HuH-7.5 (cell line): ENCODE measurements at places on chromosomes 11 and 22.

GRCh38 chr11:85718126-85718943 lies 32.3 kb upstream of the CCDC89 start:
- no peak for DNase-seq

GRCh38 chr11:114166897-114167323 lies 107.4 kb downstream of the ZBTB16 start:
- no peak for DNase-seq

GRCh38 chr11:47863898-47864430 lies 15.8 kb upstream of the NUP160 start:
- DNase-seq = no peak

DNA sequence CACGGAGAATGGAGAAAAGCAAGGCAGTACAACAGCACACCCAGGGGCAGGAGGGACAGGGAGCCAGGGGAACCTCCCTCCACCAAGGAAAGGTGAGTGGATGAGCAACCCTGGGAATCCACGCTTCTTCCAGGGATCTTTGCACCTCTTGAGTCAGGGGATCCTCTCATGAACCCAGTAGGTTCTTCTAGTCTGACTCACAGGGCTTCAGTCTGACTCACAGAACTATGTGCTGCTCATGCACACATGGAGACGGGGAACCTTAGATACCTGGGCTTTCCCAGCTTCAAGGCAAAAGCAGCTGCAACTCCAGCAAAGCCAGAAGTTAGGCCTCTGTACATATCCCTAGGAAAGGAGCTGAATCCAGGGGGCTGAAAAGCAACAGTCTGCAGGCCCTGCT lies 1021.4 kb upstream of the TENM4 start:
- no peak for DNase-seq

DNA sequence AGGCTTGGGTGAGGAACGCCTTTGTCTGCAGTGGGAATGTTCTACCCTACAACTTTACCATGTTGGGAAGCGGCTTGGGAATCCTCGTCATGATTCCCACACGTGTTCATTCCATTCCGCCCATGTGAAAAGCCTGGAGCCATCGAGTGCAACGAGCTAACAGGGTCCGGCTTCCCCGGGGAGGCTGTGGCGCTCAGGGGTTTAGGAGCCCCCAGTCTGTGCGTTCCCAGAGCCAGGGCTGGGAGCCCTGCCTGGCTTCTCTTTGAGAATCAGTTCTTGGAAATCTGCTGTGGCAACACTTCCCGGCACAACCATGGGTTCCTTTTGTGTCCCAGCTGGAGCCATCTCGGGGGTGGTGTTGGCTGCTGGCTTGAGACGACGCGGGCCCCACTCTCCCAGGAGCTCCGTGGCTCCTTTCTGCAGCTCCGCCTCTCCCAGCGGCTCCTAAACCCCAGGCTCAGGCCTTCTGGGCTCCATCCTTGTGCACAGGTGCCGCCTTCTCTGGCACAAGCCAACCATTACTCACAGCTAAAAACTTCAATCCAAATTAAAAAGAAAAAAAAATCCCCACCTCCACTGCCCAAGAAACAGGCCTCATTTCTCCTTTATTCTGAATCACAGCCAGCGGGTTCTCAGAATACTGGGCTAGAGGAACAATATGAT lies 18.7 kb upstream of the PPFIA1 start:
- no peak for DNase-seq

- no peak for DNase-seq
Measured at GRCh38 chr11:34793666-34794065, 122.5 kb downstream of the APIP start.

GRCh38 chr11:2934021-2934550 lies 4.9 kb upstream of the PHLDA2 start:
- DNase-seq = no peak

DNA sequence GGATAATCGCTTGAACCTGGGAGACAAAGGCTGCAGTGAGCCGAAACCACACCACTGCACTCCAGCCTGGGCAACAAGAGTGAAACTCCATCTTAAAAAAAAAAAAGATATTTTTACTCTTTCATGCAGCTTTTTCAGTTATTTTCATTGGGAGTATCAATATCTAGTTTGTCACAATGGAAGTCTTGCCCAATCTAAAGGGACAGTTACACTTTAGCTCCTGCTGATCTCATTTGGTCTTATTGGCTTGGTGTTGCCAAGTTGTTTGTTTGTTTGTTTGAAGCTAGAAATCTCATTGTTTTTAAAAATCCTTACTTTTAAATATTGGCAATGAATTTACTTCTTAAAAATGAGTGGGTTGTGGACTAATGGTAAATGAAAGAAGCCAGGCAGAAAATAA lies 24.7 kb downstream of the CEP295 start:
- DNase-seq = no peak

DNA sequence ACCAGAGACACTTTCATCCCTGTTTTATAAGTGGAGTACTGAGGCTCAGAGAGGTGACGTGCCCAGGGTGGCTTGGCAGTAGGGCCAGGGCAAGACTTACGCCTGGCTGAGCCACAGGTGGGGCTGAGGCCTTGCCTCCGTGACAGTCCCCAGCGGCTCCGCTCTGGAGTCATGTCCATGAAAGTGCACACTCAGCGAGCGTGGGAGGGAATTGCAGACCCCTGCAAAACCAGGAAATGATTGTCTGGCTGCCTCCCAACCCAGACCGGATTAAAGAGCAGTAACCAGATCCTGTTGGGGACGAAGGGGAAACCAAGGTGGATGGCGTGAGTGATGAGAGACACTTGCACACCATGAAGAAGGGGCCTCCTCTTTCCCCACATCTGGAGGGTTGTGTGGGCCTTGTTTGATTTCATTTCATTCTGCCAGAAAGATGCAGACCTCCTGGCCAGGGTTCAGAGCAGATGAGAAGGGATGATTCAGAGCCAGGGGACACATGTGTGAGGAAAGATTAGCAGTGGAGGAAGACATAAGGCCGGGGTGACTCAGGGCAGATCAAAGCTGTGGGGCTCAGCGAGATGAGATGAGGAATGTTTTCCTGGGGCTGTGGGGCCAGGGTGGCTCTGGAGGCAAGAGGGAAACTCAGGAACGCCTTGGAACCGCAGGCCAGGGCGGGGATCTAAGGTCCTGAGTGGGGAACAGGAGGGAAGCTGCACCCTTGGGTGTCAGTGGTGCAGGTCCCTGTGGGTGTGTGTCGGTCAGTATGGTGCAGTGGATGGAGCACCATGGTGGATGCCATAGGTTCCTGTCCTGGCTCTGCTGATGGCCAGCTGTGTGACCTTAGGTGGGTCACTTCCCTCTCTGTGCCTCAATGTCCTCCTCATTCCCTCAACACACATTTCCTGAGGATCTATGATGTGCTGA lies 29.9 kb upstream of the LRRC32 start:
- no peak for DNase-seq

DNA sequence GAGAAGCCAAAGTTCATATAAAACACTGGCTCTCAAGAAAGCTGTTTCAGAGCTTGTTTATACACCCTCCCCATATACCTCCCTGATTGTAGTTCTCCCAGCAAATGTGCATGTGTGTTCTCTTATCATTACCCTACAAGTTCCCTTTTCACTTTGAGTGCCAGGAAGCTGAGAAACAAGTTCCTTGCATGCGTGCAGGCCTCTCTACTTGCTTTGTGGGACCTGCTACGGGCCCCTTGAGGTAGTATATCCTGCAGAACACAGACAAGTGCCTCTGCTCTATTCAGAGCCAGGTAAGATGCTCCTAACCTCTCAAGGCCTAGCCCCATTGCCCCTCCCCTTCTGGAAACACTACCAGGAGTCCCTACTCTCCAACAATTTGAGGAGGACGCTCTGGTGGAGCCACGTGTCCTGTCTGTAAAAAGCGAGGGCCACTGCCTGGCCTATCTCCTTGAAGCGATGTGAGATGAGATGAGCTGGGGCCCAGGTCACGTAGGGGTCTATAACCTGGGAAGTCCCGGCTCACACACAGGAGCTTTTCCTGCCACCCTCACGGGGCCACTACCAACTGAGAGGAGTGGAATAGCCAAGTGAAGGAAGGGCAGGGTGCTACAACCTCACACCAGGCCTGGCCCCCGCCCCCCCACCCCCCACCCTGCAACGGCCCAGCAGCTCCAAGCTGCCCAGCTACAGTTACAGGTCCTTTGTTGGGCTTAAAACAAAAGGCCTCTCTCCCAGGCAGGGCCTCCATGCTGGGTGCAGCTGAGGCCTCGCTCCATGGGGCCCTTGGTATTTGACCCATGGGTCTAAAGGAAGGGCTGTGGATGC lies 2.6 kb upstream of the ATP5MGL start:
- DNase-seq = no peak

DNA sequence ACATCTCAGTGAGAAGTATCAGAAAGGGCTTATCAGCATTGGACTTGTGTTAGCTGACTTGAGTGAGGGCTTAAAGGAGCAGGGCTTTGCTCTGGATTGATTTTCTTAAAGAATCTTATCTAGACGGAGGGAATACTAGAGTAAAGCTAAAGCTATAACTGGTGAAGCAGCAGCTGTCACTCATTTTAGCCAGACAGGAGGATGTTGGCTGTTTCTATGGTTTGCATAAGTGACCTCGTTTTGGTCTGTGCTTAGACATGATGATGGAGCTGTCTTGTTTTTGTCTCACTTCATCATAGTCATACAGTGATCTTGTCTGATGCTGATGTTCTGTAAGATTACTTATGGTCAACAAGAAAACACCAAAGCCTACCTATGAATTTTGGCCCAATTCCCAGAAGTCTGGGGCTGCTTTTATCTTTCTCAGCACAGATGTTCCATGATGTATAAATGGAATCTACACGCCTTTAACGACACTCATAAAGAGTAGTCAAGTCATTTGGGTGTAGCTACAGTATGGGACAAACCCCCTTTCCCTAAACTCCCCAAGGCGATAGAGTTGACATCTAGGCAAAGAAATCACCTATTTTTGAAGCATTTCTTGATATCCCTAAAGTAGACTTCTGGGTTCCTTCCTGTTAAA lies 77.5 kb upstream of the UCP3 start:
- DNase-seq = no peak

- DNase-seq = no peak
Measured at GRCh38 chr11:18853086-18853720, 61.6 kb upstream of the PTPN5 start.

GRCh38 chr11:2649400-2649799 lies 50.4 kb downstream of the KCNQ1OT1 start:
- DNase-seq = no peak

DNA sequence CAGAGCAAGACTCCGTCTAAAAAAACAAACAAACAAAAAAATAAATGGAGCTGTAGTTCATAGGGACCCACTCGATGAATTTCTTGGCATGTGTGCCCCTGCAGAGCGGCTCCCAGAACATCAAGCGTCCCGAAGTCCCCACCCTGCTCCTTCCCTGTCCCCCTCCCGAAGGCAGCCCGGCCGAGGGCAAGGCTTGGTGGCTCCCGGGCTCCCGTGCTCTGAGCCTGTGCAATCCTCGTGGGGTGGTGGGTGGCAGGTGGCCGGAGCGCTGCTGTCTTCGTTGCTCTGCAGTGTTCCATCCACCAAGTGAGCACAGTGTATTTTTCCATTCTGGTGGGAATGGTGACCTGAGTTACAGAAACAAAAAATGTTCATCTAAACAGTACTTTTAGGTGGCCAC lies 33.5 kb upstream of the GAL start:
- no peak for DNase-seq

- no peak for DNase-seq
Measured at GRCh38 chr11:41431784-41432183, 27.7 kb downstream of the LRRC4C start.

GRCh38 chr11:1368216-1368615 lies 21.5 kb upstream of the BRSK2 start:
- DNase-seq = no peak

DNA sequence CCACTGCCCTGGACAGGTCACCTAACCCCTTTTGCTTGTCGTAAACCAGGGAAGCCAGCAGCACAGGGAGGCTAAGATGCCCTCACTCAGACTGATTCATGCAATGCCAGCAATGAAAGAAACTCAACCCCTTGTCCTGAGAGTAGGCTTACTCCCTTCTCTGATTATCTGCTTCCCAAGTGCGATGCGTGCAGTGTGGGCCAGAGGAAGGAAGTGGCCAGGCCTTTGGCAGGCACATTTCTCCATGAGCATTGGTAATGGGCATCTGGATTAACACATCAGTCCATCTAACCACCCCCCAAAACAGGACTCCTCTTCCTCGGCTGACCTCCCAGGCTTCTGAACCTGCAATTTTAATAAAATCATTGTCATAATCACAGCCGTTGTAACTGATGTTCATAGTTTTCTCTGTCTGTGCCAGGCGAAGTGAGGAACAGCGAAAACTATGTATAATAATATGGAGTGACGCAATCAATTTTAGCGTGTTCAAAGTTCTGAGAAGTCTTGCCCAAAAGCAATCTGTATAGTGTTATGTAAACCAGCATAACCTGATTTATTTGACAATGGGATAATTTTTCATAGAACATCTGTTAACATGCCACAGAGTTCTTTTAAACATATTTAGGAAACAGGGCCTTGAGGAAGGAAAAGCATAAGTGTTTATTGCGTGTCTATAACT lies 33.9 kb downstream of the TST start:
- no peak for DNase-seq

DNA sequence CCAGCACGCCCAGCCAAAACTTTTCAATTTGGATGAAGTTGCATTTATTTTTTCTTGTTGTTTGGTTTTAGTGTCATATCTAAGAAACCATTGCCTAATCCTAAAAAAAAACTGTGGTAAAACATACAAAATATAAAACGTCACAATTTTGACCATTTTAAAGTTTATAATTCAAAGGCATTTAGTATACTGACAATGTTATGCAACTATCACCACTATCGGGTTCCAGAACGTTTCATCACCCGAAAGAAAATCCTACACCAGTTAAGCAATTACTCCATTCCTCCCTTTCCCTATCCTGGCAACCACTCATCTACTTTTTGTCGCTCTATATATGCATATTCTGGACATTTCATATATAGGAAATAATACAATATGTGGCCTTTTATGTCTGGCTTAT lies 30.5 kb upstream of the PHOX2A start:
- no peak for DNase-seq

- DNase-seq = peak; percentile 61
Measured at GRCh38 chr22:21726650-21727049, 8.9 kb downstream of the YPEL1 start.

DNA sequence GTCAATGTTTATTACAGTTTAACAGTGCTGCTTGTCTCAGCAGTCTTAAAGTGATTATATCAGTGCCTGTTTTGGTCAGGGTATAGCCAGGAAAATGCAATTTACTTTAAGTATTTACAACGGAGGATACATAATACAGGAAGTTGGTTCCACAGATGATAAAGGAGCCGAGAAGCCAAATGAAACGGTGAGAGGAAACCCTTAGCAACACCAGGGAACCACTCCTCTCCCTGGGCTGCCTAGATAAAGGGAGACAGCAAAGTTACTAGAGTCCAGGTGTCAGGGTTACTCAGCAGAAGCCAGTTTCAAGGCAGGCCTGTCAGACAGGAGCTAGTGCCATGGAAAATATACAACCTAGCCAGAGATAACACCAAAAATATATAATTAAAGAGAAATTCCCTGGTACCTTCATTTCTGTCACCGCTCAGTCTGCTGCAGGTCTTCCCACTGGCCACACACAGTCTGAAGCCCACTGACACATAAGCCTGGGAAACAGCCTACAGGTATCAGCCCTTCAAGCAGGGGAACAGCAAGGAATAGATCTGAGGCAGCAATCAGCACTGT lies 55.5 kb downstream of the FAM76B start:
- no peak for DNase-seq

- no peak for DNase-seq
Measured at GRCh38 chr11:131924457-131925201, 554.2 kb downstream of the NTM start.

- peak; percentile 45 for DNase-seq
Measured at GRCh38 chr22:30605449-30606110, 1.4 kb upstream of the TCN2 start.

- no peak for DNase-seq
Measured at GRCh38 chr11:125955856-125956255, 10.0 kb downstream of the VSIG10L2 start.

- DNase-seq = no peak
Measured at GRCh38 chr11:20530942-20531703, 68.3 kb upstream of the SLC6A5 start.
